ENCODE measurements at places on chromosomes 6 and 20.

GRCh38 chr6:155041741-155042279 is 46.7 kb downstream of the TIAM2 start:
- no peak for DNase-seq

GRCh38 chr20:38831995-38832620 is 26.6 kb downstream of the PPP1R16B start:
- no peak for DNase-seq

GRCh38 chr6:113397236-113397635 is 459.9 kb upstream of the MARCKS start:
- DNase-seq: no peak

GRCh38 chr6:146191612-146192011 is 162.8 kb downstream of the GRM1 start:
- no peak for DNase-seq

GRCh38 chr6:31822036-31822821 is 5.3 kb upstream of the HSPA1B start:
- peak; percentile 52 for DNase-seq

DNA sequence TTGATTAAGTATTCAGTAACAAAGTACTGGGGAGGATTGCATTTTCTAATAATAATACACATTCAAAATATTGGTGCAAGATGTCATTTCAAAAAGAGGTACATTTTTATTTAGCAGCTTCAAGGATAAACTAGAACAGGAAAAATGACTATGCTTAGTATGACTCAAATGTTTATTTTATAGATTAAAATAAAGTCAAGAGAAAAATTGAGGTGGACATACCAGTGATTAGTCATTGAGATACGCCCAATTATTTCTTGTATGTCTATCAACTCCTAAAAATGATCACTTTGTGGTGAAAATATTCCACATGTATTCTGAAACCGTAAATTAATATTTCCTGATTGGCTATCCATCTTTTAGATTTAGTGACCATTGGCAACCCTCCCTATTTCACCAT is 96.7 kb downstream of the PHF3 start:
- no peak for DNase-seq

DNA sequence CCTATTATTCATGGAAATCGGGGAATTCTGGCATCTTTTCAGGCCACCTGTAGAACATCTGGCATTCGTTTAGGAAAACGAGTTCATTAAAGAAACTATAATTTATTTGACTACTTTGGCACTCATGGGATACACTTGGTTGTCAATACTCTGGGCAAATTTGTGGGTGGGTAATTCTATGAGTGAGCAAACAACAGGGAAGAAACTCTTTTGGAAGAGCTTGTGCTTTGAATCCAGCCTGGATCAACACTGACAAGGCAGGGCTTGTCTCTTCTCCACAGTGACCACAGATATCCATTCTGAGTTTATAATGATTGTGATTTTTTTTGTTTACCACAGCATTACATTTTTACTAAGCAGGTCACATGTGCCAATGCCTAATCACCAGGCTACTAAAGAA is 394.7 kb downstream of the THBS2 start:
- DNase-seq: no peak

DNA sequence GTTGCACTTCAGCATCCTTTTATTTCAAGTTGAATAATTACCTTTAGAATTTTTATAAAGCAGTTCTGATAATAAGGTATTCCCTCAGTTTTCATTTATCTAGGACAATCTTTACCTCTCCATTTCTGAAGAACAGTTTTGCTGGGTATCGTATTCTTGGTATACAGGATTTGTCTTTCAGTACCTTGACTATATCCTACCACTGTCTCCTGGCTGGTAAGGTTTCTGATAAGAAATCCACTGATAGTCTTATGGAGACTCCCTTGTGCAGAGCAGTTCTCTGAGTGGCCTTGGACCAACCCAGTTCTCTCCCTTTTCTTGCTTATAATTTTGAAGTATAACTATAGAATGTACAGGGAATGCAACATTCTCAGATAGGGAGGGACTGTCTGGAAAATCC is 51.3 kb upstream of the SAMD3 start:
- no peak for DNase-seq

- no peak for DNase-seq
These were observed 154.5 kb downstream of the CD83 start for GRCh38 chr6:14271789-14272736.

GRCh38 chr6:89693207-89693606 is 54.7 kb upstream of the LYRM2 start:
- DNase-seq: no peak

DNA sequence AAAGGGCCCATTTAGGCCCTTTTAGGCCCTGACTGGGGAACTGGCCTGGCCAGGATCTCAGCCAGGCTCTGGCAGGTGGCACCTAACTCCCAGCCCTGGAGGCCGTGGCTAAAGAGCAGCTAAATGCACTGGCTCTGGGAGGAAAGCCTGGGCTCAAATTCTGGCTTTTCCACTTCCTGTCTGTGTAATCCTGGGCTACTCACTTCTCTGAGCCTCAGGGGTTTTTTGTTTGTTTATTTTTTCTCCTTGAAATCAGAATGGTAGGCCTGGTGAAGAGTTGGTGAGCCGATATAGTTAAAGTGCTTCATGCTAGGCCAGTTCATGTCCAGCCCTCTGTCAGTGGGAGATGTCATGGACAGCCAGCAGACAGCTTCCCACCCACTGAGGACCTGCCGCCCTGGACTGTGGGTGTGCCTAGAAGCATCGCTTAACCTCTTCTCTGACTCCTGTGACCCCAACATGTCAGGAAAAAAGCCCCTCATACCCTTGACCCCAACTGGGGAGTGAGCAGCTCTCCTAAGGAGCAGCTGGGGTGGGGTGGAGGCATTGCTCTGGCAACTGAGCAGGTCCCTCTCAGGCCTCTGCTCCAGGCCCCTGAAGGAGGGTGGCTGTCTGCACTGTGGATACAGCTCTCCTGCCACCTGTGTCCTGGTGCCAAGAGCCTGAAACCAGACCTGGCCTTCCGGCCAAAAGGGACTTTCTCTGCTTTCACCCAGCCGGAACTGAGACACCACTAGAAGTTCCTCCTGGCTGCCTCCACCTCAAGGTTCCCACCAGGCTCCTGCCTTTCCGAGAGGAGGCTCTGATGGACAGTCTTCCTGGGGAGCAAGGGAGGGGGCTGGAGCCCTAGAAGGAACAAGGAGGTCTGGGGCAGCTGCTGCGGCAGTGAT is 57.2 kb upstream of the MYL9 start:
- no peak for DNase-seq

- DNase-seq: no peak
These were observed 108.4 kb downstream of the SLX4IP start for GRCh38 chr20:10543480-10543879.

GRCh38 chr6:39327507-39327906 is 5.0 kb upstream of the KCNK16 start:
- DNase-seq: no peak

- DNase-seq: no peak
These were observed 182.9 kb upstream of the ECI2 start for GRCh38 chr6:4318321-4318720.

DNA sequence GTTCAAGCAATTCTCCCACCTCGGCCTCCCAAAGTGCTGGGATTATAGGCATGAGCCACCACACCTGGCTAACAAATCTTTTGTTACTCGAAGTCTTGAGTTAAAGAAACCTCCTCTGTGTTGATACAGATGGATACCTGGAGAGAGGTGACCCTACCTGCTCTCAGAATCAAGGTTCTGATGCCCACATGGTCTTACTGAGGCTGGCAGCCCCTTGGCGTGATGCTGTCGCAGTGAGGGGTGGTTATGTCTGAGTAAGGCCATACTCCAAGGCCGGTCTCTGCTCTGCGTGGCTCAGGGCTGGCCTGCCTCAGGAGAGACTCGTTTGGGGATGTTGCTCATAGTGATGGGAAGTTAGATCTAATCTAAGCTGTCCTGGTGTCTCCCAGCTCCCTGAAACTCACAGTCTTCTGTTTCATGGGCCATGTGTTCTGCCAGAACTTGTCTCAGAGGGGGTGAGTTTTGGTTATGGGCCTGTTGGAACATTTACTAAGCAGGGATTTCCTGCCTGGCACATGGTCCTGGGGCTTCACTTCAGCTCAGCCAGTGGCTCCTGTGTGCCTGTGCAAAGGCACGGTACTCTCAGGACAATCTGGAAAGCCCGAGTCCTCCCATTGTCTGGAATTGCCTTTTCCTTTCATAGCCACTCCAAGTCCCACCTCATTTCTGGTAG is 17.5 kb upstream of the TRAF3IP2 start:
- no peak for DNase-seq

GRCh38 chr20:13857304-13857703 is 72.5 kb downstream of the NDUFAF5 start:
- DNase-seq: no peak

- DNase-seq: no peak
These were observed 31.4 kb downstream of the BEND3 start for GRCh38 chr6:107083921-107084320.

DNA sequence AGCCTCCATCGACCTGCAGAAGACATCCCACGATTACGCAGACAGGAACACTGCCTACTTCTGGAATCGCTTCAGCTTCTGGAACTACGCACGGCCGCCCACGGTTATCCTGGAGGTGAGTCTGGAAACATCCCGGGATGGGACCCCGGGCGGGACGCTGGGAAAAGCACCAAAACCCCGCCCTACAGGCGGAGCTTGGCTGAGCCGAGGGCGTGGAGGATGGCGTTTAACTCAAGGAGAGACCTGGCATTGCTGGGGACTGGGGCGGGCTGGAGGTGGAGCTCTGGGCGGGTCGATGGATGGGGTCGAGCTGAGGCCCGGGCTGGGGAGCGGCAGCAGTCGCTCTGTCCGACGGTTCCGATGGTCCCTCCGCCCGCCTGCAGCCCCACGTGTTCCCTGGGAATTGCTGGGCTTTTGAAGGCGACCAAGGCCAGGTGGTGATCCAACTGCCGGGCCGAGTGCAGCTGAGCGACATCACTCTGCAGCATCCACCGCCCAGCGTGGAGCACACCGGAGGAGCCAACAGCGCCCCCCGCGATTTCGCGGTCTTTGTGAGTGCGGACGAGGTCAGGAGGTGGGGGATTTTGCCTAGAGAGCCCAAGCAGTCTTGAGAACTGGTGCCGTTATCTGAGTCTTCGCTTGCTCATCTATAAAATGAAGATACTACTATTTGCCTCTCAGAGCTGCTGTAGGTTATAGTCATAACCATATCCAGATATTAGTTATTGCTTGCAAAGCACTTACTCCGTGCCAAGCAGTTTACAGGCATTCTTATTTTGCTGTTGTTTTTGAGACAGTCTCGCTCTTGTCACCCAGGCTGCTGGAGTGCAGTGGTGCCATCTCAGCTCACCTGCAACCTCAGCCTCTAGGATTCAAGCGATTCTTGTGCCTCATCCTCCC is 3.8 kb downstream of the SPAG4 start:
- peak; percentile 67 for DNase-seq

DNA sequence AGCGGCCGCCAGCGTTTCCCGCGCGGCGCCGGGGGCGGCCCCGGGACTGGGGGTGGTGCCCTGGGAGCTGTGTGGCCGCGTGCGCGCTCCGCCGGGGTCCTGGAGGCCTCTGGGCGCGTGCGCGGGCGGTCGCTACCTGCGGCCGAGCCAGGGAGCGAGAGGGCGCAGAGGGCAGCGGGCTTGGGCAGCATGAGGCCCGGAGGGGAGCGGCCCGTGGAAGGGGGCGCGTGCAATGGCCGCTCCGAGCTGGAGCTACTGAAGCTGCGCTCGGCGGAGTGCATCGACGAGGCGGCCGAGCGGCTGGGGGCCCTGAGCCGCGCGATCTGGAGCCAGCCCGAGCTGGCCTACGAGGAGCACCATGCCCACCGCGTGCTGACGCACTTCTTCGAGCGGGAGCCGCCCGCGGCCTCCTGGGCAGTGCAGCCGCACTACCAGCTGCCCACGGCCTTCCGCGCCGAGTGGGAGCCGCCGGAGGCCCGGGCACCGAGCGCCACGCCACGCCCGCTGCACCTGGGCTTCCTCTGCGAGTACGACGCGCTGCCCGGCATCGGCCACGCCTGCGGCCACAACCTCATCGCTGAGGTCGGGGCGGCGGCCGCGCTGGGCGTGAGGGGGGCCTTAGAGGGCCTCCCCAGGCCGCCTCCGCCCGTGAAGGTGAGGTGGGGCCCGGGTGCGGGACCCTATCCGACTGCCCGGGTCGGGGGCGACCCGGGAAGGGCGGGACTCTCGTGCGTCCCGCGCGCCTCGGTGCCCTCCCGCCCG is at the start of gene PM20D2:
Gene PM20D2 (plus strand): TSS at position 100 of the 762 bp plus-strand sequence. CDS start 90 bp downstream, at position 190.
- peak; percentile 43 for DNase-seq

GRCh38 chr6:140401761-140402160 is 1027.3 kb upstream of the CITED2 start:
- no peak for DNase-seq

DNA sequence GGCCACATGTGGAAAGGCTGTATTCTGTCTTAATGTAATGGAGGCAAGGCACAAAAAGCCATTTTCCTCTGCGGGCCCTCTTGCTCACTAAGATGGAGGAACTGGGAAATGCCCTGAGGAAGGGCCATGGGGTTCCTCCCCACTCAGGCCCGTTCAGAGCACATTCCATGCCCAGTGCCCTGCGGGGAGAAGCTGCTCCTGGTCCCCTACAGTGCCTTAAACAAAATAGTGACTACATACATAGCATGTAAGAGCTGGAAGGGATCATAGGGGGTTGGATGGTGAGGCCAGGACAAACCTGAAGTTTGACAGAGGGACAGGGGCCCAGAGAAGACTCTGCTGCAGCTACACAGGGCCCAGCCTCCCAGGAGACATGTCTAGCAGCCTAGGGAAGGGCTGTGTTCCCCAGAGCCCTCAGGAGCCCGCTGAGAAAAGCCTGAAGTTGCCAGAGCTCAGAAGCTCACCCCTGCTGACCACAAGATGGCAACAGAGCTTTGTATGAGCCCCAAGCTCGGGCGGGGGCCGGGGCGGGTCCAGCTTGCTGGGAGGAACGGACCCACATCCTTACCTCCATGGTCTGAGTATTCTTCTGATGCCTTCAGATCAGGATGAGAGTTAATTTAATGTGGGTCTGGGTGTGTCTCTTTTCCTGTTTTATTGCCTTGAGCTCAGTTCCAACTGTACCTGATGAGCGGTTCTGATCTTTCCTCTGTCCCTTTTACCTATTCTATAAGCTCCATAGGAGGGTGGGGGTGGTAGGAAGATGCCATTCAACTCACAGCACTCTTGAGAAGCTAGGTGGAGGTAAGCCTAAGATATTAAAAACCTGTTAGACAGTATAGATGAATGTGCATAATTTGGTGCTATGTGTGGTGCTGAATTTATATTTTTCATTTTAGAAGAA is 242.9 kb downstream of the CDC5L start:
- peak; percentile 13 for DNase-seq

DNA sequence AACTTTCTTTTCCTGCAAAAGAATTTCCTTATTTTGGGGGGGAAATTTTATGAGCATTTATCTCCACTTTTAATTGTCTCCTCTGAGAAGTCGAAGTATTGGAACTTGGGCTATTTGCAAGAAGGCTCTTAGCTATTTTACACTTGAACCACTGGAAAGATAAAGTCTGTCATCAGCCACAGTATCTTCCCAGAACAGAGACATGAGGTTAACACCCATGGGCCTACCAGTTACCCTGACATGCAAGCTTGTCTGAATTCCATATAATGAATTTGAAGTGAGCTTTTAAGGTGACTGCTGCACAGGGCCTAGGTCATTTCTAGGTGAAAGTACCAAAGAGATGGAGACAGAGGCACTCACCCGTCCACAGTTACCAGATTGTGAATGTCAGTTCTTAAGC is 193.1 kb downstream of the SIM1 start:
- no peak for DNase-seq

Data from activated effector memory CD4-positive, alpha-beta T cell treated with Interleukin-2 at 50 U/mL for 16 hours (primary cell).